AML-193 (cell line): ENCODE measurements at places on chromosomes 7 and 10.
A peak's percentile ranks its signal among the peaks of the same experiment; 100 is the strongest.

GRCh38 chr7:18498341-18498740 lies 2.8 kb downstream of the HDAC9 start:
- DNase-seq: no peak

- peak; percentile 37 for DNase-seq
These were observed 1.4 kb upstream of the CREB5 start for GRCh38 chr7:28410628-28411531.

DNA sequence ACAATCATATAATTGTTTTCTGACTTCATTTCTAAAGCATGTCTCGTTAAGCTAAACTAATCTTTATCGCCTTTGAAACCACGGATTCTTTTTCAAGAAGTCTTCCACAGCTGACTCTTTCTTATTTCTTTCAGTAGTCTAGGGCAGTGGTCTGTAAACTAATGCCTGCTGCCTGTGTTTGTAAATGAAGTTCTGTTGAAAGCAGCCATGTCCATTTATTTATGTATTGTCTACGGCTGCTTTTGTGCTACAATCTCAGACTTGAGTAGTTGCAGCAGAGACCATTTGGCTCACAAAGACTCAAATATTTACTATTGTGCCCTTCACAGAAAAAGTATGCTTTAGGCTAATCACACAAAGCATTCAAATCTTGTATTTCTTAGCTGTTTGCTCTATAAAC lies 20.3 kb upstream of the ABLIM1 start:
- no peak for DNase-seq

- DNase-seq: no peak
These were observed 29.1 kb downstream of the FIGNL1 start for GRCh38 chr7:50421043-50421442.

DNA sequence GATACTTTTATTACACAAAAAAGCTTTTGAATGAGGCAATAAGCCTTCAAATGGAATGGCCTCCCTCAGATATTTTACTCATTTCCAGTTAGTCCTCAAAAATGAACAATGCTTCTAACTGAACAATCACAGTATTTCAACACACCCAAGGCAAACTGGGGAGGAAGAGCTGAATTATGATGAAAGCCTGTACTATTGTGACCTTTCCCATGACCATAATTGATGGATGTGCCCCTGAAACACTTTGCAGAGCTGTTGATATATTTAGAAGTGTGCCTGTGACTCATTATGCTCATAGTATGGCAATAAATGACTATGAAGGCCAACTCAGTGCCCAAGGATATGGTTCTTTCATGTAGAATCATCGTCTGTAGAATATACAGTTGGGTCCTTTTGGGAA lies 248.1 kb downstream of the AHR start:
- DNase-seq: peak; percentile 14

DNA sequence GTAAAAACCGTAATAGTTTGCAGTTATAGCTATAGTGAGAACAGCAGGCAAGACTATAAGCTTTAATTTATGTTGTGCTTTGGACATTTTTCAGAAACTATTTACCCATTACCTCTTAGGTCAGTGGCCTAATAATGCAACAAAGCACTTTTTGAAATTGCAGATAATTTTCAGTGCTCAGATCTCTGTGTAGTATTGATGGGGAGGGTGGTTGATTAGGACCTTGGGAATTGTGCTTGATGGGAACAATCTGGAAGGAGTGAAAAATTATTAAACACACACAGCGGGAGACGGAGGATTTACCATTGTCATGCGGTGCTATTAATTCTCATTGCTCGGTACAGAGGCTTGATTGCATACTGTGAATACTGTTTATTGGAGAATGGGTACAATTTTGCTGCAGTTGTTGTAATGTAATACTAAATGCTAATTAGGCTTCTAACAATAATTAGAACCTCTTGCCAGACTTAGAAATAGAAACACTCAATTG lies 304.8 kb downstream of the LRMDA start:
- DNase-seq: no peak

DNA sequence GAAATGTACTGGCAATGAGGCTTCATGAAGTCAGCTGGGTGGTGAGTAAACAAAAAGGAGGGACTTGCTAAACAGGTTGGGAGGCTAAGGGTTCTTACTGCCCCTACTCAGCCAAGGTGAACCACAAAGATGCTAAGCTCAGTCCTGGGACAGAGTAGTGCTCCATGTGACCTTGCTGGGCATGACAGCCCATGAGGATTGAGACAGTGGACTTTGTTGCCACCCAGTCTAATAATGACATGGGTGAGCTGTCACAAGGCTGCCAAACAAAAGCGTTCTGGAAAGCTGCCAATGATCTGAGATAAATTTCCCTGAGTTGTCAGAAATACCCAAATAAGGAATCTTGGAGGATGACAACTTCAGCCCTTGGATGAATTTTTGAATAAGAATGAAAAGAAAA lies 75.2 kb downstream of the CLEC2L start:
- no peak for DNase-seq

- no peak for DNase-seq
These were observed 154.7 kb downstream of the ANK3 start for GRCh38 chr10:60235001-60235400.

- no peak for DNase-seq
These were observed 15.6 kb upstream of the FXYD4 start for GRCh38 chr10:43355749-43356371.

DNA sequence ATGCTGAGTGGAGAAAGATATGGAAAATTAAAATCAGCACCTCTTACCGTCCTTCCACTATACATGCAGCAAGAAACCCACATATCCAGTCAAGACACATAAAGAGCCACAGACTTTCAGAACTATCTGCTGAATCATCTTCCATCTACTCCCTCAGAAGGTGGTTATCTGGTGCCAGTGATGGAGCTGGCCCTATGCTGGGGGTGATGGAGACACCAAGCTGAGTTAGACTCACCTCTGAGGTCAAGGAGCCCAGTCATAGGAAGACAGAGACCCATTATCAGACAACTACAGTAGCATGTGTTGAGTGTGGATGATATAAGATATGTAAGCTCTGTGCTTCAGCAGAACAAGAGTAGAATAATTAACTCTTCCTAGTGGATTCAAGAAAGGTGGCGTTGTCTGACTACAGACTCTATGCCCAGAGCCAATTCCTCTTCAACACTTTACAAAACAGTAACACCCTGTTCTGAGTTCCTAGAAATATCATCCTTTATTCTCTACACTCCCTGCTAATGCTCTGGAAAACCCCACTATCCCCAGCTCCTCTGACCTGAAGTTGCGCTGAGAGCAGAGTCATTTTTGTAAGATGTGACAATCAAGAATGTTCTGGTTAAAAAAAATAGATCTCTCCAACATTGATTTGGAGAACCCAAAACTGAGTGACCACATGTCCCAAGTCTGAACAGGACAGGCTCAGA lies 14.3 kb downstream of the CYP3A5 start:
- DNase-seq: no peak

- peak; percentile 76 for DNase-seq
These were observed 68.9 kb downstream of the DYNC1I1 start for GRCh38 chr7:95840953-95841950.

DNA sequence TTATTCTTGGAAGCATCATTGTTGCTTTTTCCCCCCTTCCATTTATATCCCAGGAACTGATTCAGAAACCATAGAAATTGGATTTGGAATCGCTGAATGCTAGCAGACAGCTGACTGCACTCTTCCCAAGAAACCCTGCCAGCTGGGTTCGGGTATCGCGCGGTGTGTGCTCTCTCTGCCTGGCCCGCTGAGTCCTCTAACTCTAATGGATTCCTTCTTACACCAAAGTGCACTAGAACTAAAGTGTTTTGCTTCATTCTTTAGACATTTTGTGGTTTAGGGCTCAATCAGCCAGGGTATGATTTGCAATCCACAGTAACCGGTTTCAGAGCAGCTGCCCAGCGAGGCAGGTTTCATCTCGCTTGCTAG lies 92.2 kb downstream of the EGFR start:
- no peak for DNase-seq

DNA sequence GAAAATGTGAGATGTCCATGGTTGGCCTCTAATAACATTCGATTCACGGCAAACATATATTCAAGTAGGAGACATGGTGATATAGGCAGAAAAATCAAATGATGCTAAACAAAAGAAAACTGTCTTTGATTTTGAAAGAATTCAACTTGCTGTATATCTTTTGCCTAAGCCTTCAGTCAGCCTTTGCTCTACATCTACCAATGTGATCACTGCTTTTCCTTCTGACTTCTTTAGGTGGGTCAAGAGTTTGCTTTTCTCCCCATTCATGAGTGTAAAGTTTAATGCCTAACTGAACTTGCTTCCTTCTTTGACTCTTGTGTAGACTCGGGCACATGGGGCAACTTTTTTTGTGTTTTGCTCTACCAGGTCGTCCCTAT lies 417 bp upstream of the HIF1AN start:
- DNase-seq: no peak

DNA sequence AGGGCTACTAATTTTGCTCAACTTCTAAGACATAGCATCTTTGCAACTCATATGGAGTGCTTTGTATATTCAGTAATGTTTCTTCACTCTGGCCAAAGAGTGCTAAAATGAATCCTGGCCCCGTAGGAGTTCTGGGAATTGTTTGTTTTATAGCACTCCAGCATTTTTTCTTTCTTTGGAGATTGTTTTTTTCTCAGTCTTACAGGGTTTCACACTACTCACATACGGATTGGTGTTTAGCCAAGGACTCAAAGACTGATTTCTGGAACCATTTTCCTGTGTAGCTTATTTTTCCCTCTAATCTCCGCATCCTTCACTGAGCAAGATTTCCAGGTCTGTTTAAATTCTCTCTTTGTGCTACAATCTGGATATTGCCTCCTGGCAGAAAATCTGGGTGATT lies 6.4 kb downstream of the TAS2R41 start:
- DNase-seq: no peak

- DNase-seq: no peak
These were observed 10.5 kb upstream of the ABLIM1 start for GRCh38 chr10:114668375-114669080.

DNA sequence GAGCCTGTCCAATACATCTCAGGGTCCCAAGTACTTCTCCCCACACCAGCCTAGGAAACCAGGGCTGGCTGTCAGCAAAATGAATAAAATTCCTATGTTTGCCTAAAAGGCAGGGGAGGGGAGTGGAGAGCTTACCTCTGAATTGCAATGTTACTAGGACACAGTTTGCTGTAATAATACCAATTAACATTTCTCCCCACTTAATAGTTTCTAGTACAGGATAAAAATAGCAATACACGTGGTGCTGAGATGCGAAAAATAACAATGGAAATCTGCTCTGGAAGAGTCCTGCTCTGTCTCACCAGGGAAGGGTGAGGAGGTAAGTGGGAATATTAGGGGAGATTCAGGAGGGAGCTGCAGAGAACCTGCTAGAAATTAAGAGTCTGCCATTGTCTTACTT lies 112.3 kb downstream of the PLXNA4 start:
- DNase-seq: no peak

DNA sequence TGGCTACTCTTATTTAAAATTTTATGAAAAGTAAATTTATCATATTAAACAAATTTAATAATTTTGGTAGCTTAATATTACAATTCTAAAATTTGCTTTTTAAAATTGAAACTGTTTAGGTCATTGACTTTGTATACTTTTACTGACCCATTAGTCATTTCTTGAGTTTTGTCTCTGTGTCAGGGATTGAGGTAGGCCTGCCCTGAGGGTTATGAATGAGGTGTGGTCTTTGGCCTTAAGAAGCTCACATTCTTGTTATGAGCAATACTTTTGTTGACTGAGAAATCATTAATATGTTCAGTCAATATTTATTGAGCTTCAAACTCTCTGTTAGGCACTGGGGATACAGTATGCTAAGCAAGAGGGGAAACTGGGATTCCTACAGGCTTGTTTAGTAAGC lies 47.0 kb upstream of the RPA3 start:
- DNase-seq: no peak

GRCh38 chr10:102627736-102628293 lies 16.5 kb upstream of the TRIM8 start:
- DNase-seq: no peak

GRCh38 chr7:105270117-105270516 lies 118.6 kb downstream of the SRPK2 start:
- DNase-seq: no peak

GRCh38 chr7:144738708-144739314 lies 97.0 kb downstream of the TPK1 start:
- DNase-seq: peak; percentile 16

DNA sequence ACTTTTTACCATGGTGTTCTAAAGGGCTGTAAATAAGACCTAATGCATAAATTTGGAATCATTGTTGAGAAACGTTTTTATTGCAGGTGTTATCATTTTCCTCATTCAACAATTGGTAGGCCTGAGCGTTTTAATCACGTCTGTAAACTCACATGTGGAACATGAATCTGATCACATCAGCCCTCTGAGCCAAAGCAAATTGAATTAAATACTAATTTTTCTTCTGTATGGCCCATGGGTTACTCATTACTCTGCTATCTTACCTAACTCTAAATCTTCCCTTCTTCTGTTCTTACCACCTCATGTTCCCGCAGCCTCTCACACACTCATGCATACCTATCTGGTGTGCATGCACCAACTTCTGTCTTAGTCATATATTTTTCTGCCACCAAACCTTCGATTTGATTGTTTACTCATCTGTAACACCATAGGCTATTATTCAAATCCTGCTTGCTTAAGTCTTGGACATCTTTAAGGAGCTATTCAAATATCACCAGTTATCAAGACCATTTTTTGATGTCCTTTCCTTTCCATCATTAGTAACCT lies 82.3 kb downstream of the NXPH1 start:
- DNase-seq: no peak

GRCh38 chr7:106819546-106819945 lies 45.5 kb upstream of the PIK3CG start:
- no peak for DNase-seq

- DNase-seq: no peak
These were observed 354.9 kb downstream of the BMPER start for GRCh38 chr7:34260279-34260678.

DNA sequence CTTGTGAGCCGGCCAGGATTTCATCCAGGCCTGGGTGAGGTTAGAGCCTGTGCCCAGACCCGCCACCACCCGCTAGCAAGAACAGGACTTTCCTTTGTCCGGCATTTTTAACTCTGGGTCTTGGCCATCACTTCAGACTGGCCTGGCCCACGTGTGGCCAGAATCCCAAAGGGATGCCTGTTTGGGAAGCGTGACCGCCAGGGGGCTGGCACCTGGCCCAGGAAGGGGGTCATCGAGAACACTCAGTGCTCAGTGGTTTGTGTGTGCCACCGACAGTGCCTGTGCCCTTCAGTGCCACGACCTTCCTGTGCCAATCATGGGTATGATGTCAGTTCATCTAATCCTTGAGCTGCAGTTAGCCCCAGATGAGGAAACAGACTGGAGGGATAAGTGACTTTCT lies 85.0 kb downstream of the ZMIZ1 start:
- DNase-seq: no peak
